Stimulated activated CD4-positive, alpha-beta T cell treated with anti-CD3 and anti-CD28 coated beads, Interleukin-12 subunit alpha, Interleukin-12 subunit beta, amount 100 ng/mL, for 4 hours (primary cell): ENCODE measurements at places on chromosomes 5 and 9.

DNA sequence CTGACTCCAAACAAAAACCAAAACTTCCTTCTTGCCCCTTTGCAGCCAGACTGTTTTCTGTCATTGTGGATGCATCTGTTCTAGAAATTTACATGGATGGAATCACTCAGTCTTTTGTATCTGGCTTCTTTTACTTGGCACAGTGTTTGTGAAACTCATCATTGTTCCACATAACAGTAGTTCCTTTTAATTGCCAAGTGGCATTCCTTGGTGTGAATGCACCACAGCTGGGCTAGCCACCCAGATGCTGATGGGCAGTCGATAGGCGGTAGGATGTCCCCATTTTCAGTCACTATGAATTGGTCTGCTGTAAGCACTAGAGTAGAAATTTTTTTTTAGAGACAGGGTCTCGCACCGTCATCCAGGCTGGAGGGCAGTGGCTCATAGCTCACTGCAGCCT lies 6.3 kb upstream of the CLPTM1L start:
- DNase-seq: no peak

- DNase-seq: no peak
Measured at GRCh38 chr9:77447646-77448045, 200.5 kb downstream of the GNA14 start.

GRCh38 chr9:81492710-81493447 lies 196.5 kb downstream of the TLE1 start:
- no peak for DNase-seq

DNA sequence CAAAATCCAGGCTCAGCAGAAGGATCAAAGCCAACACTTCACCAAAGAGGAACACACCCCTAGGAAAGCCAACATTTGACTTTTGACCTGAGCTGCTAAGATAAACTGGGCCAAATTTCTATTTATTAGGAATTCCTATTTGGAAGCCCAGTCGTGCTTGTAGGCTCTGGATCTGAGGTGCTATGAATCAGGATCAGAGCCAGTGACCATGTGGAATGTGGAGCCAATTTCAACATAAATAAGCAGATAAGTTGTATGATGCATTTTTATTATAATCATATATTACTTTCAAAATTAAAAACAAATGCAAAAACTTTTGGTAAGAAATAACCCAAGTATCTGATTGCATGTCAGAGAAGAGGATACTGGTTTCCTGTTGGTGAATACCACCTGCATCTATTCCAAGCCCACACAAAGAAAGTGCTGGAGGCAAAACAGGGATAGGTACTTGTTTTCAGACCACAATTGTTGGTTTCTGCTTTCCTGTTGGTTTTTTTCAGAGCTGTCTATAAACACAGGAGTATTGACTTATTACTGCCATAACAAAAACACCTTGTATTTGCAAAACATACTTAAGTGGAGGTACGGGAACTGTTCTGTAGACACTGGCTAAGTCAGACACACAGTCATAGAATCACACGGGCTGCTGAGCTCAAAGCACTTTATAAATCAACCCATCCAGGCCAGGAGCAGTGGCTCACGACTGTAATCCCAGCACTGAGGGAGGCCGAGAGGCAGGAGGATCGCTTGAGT lies 52.8 kb downstream of the ARL15 start:
- no peak for DNase-seq

DNA sequence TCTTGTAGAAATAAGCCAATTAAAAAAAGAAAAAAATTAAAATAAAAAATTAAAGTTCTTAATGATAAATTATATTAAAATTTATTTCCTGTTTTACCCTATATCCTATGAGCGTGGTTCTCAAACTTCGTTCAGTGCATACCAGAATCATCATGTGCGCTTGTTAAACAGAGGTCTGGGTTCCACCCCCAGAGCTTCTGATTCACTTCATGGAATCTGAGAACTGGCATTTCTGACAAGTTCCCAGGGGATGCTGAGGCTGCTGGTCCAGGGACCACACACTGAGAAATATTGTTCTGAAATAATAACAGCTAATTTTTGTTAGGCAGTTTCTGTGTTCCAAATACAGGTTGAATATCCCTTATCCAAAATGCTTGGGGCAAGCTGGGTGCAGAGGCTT lies 79.3 kb downstream of the TMC1 start:
- DNase-seq: no peak
